ENCODE measurements at places on chromosomes 12 and 14.

DNA sequence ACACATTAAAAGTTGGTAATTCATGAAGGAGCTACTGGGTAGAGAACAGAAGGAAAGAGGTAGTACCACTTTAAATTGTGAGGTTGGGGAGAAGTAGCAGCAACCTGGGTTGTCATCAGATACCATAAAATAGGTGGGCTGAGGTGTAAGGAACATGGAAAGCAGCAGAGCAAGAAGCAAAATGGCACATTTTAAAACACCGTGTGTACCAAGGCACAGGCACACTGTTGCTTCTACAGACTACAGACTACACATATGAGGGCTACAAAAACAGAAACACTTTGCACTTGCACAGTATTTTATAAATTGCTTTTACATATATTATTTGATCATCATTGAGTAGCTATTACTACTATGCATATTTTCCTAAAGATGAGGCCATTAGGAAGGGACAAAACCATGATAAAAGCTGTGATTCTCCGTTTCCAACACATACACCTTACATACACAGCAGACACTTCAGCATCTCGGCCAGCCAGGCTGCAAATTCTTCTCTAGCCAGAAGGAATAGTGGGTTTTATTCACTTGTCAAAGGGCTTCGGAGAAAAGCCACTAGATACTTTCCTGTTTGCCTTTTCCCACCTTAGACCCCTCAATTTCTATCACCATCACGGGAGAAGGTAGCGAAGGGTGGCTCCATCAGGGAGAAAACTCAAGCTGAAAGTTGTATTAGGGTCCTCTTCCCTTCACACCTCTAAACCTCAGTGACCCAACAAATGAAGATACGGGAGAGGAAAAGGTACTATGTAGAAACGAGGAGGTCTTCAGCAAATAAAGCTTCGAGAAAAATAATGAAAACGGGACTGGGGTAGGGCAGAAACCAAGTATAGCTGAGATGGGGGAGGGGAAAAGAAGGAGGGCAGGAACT lies 1.6 kb downstream of the PYM1 start:
- DNase-seq = no peak

DNA sequence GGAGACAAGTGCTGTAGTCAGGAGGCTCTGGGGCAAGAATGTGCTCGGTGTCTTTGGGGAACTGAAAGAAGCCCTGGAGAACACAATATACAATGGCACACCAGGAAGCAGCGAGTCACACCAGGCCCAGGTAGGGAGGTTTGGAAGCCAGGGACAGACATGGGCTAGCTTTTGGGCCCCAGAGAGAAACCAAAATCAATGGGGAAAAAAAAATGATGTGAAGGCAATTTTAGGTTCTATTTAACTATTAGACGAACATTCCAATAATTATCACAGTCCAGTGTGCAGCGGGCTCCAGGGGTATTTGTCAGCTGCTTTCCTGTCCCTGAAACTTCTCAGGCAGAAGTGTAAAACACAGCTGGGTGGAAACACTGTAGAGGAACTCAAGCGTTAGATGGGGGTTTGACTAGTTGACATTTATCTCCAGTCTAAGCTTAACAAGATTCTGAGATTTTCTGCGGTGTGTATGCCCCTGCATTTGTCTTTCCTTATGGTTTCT lies 21.8 kb upstream of the EGLN3 start:
- DNase-seq = no peak

DNA sequence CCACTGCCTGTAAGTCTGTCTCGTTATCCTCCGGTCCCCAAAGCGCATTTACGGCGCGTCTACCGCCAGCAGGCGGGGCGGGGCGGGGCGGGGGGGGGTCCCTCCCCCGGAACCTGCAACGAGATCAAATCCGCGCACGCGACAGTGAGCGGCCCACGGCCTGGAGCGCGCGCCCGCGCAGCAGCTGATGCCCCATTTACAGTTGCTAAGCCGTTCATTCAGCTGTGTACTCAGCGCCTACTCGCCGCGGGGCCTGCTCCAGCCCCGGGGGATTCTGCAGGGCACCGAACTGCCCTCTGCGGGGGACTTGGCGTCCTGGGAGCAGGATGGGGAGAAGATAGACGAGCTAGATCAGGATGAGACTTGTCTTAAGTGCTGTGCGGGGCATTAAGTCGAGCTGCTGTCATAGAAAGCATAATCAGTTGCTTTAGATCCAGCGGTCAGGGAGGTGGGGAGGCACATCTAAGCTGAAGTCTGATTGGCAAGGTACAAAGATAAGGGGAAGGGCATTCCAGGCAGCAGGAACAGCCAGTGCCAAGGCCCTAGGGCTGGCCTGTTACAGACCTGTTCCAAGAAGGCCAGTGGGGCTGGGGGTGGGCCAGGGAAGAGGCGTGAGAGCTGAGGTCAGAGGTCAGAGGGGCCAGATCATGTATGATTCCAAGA lies 1.4 kb upstream of the CCDC85C start:
- no peak for DNase-seq

DNA sequence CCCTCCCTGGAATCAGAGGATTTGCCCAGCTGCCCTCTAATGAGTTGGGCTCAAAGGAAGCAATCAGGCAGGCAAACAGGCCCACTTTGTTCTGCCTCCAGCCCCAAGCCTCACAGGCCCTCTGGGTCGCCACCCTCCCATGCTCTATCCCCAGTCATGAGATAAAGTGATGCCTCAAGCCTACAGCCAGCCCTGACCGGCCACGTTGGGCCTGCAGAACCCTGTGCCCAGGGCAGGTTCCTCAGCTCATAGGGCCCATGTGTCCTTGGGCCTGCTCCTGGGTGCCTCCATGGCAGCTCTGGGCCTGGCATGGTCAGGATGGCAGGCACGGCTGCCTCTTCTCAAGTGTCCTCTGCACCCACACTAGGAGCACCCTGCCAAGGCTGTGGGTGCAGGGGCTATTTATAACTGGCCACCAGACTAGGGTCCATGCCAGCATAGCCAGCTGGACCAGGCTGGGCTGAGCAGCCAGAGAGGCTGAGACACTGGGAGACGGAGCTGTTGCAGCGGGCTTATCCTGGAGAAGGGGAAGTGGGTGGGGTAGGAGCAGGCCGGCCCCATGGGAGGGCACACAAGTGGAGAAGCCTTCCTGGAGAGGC lies 20.2 kb downstream of the HDAC7 start:
- no peak for DNase-seq

DNA sequence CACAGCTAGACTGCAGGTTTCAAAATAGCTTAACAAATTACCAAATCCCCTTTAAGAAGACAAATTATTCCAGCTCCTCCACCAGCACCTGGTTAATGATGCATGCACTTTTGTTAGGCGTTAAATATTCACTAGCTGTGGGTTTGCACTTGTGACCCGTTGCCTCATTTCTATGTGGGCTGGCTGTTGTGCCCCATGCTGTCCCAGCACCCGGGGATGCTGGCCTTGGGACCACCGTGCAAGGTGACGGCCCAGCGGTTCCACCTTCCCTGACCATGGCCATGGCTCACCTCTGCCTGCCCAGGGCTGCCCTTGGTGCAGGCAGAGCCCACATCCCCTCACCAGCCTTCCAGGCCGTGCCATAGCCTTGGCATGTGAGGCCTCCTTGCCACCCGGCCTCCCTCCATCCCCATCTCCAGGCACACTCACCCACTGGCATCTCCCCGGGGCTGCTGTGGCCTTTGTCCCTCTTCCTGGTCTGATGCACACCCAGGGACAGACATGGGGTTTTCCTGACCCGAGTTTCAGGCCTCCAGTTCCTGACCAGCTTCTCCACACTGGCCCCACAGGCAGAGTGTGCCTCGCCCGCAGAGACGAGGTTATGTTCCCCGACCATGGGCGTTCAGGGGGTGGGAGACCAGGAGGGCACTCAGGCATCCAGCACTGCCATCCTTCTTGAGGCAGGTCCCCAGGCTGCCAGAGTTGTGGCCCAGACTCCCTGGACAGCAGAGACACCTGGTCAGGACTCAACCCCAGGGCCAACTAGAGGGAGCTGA lies 20.3 kb upstream of the C14orf180 start:
- no peak for DNase-seq

GRCh38 chr12:52630008-52630500 lies 11.7 kb upstream of the KRT73 start:
- no peak for DNase-seq

DNA sequence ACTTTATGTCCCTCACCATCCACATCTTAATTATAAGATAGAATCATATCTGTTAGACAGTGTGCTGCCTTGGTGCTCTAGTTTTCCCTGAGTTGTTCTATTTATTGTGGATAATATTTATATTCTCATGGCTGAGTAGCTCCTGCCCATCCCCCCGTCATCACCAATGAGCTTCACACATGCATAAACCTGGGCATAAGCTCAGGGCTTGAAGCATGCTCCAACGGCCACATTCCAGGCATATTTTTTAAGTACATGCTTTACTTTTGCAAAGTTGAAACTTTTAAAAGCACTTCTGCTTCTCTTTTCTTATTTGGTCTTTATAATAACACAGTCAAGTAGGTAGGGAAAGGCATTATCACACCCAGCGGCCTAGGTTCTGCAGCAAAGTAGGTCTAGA lies 3.4 kb upstream of the FBXO34 start:
- no peak for DNase-seq

- peak; percentile 6 for DNase-seq
These were observed 22.9 kb downstream of the NDUFA12 start for GRCh38 chr12:94980577-94980976.

- DNase-seq = peak; percentile 12
These were observed 108.6 kb upstream of the TTC7B start for GRCh38 chr14:90924621-90925340.

DNA sequence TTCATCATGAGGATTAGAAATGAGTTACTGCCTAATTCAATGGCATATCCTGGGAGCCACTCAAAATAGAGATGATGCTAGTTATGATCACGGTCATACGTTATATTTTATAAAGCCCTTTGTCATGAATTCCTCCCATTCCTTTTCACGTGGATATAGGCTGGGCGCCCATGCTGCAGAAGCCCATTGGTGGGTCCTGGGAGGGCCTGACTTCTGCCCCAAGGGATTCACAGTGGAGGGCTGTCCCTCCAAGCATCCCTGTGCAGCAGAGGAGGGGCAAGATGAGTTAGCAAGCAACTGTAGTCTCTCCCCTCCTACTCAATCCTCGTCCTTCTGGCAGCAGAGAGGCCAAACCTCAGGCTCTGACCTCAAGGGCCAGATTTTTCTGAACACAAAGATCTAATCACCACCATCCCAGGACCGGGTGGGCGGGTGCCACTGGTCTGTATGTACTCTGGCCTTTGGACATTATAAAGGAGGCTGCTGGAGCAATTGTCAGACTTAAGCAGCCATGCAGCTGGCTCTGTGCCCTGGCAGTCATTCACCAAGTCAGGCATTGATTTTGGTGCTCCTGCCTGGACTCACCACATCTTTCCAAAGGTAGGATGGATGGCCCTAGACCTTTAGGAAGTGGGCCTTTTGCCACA lies 8.6 kb downstream of the GLTP start:
- no peak for DNase-seq

DNA sequence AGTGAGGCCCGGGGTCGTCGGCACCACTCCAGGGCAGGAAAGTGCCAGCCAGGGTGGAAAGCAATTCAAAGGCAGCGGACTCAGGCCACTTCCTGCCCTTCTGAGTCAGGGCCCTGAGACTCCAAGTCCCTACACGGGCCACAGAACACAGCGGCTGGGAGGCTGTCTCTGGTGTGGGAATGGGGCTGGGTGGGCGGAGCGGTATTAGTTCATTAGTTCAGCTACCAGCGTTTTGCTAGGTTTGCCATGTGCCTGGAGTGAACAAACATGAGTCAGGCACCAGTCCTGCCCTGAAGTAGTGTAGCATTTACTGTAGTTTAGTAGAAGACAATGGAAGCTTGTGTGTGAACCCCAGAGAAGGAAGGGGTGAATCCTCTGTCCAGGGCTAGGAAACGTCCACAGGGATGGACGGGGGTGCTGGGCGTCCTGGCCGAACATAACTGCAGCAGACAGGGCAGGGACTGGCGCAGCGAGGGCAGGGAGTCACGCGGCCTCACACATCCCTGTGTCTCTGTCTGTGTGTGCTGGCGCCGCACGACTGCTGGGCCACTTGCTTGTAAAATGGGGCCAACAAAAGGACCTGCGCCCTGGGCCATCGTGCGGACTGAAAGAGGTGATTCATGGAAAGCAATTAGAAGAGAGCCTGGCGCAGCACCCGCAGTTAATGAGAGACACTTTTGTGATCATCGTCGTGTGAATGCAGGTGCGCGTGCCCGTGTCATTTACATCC lies 186.4 kb upstream of the PRMT8 start:
- DNase-seq = peak; percentile 60

GRCh38 chr14:63470962-63471793 lies 72.0 kb downstream of the PPP2R5E start:
- DNase-seq = peak; percentile 31

DNA sequence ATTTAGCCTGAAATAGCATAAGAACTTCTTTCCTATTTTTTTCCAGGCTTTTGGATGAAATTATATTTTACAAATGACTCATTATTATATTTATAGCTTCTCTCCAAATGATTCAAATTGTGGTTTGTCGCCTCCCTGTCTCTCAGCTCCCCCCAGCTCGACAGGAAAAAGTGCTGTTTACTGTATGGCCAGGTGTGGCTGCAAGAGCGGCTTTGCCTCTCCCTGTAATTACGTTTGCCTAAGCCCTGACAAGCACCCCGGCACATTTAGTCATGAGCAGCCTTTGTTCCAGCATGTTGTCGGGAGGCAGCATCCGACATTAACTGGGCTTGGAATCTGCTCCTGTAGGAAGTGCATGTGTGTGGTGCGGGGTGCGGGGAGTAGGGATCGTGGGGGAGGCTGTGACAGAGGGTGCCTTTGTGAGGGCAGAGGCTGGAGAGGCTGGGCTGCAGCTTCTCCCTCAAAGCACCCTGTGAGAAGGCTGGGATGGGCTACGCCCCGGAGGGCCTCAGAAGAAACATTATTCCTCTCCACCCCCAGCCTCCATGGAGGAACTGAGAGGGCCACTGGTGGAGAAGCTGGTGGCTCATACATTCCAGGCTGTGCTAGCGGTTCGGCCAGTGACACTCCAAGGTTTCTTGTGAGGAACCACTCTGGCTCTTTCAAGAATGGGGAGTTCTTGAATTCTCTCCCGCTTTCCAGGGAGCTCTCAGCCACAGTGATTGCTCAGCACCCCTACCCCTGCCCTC lies 42.1 kb upstream of the CTDSP2 start:
- no peak for DNase-seq

- DNase-seq = no peak
These were observed 13.3 kb upstream of the RGS6 start for GRCh38 chr14:71918955-71919354.

DNA sequence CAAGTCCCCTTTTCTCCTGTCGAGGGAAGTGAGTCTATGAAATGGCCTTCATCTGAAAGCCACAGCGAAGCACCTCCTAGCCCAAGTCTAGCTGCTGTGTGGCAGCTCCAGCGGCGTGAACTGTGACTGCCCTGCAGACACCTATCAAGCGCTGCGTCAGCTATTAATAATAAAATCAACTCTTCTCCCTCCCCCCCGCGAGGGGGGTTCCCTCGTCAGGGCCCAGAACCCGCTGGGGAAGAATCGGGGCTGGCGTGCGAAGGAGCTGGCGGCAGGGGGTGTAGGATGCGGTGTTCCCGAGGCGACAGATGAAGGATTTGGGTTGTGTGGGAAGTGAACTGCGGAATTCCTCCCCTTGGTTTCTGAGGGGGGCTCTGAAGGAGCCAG lies 662 bp upstream of the ATP2A2 start:
- DNase-seq = no peak

- DNase-seq = no peak
These were observed 53.2 kb downstream of the GOLGA5 start for GRCh38 chr14:92847278-92847677.

GRCh38 chr14:79056879-79057278 lies 886.7 kb downstream of the NRXN3 start:
- peak; percentile 64 for DNase-seq

- DNase-seq = no peak
These were observed 366.8 kb downstream of the VRK1 start for GRCh38 chr14:97164021-97164420.

Measured in skeletal muscle cell (primary cell).